Effector memory CD4-positive, alpha-beta T cell (primary cell): ENCODE measurements at places on chromosomes 11 and 22.

DNA sequence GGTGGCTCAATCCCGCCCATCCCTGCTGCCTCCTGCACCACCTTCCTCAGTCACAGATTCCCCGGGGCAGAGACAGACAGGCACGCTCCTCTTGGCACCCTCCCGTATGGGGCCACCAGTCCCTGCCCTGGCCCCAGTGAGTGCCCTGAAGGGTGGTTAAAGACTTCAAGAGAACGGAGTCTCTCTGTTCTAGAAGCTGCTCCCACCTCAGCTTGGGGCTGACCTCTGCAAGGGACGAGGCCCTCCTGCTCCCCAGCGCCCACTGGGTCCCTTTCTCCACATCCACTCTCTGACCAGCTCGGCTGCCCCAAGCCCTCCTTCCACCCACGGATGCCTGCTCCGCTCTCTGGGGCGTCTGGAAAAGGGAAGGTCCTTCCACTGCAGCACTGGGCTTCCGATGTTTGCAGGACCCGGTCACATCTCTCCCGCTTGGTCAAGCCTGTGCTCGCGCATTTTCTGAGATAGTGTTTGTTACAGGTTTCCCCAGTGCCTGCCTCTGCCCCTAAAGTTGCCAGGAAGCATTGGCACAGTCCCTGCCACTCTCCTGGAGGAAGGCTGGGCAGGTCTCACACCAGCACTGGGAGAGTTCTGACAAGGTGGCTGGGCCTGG is 1487.9 kb downstream of the TBC1D22A start:
- no peak for DNase-seq

DNA sequence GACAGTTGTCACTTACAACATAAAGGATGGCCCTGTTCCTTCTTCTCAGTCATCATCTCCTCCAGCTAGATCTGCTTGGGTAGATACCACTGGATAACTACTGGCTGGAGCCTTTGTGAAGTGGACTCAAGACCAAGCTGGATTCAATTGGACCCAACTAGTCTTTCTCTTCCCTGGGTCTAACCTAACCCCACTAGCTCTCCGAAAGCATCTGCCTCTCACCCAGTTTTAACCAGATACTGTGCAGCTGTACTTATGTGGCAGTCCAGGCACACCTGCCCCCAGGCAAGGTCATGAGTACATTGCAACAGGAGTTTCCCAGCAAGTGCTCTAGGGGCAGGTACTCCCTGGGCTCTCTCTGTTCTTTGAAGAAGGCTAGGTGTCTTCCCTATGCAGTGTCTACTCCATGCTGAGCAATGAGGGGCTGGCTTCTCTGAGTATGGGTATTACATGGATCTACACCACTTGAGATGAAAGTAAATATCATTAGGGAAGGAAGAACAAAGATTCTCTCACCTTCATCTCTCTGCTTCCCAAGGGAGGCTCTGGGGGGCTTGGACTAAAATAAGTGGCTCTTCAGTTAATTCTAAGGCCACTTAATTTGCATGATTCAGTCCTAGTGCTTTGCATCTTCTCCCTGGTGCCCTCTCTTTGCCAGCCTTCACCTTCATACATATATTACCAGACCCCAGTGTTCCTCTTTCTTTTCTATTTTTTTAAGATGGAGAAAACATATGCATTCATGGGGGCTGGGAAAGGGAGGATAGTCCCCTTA is 236.1 kb downstream of the NXPE2 start:
- DNase-seq, result no peak

DNA sequence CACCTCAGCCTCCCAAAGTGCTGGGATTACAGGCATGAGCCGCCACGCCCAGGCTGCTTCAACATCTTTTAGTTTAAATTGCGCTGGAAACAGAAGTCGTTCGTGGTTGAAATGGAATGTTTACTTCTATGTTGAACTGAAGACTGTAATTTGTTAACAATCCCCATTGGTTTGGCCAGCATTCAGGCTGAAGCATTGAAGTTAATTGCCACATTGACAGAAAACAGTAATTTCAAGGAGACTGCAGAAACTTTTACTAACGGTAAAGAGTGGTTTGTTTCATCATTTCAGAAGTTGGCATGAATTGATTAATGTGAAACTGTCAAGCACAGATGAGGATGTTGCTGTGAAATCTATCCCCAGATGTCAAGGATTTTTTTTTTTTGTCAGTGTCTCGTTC is 14.2 kb downstream of the AP5B1 start:
- DNase-seq, result no peak

GRCh38 chr22:29083933-29084591 is 11.2 kb downstream of the KREMEN1 start:
- DNase-seq, result no peak

GRCh38 chr11:2724653-2725367 is 25.0 kb upstream of the KCNQ1OT1 start:
- DNase-seq, result no peak

DNA sequence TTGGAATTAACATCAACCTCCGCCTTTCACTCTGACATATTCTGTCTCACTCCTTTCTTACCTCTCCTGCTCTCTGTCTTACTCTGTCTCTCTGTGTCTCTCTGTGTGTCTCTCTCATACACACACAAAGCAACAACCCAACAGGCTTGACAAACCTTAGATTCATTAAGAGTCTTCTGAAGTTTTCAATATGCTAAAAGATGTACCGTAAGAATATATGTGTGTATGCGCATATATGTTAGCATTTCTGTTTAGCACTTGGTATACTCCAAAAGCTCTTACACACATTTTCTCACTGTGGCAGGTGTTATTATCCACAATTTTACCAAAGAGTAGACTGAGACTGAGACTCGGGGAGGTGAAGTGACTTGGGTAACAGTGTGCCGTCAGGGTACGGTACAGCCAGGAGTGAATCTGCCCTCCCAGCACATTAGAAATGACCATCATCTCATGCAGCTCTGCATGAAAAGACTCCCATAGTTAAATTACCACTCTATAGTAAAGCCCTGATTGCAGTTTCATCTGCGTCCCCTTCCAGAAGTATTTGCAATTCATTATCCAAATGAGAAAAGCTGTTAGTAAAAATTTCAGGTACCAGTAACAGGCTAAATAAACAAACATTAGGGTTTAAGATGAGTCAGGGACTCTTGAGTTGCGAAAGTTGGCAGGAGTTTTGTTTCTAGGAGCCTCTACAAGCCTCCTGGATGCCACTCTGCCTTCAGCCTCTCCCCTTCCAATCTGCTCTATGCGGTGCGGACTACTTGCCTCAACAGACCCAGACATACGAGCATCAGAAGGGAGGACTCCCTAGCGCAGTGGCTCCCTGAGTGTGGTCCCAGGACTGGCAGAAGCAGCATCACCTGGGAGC is 195.2 kb upstream of the TMEM45B start:
- DNase-seq, result no peak

DNA sequence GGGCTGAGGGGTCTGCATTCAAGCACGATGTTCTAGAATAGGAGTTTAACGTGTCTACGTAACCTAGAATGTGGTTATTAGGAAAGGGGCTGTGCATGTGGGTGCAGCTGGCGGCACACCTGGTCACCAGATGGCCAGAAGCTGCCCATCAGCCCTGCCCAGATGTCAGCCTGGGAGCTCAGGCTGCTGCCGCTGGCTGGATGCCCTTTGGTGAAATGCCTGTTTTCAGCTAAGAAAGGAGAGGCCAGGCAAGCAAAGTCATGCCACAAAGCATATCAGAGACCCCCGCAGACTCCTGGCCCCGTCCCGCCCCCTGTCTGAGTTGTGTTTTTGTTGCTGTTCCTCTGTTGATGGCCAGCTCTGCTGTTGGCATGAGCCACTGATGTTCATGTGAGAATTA is 11.3 kb upstream of the ADORA2A start:
- DNase-seq, result no peak

DNA sequence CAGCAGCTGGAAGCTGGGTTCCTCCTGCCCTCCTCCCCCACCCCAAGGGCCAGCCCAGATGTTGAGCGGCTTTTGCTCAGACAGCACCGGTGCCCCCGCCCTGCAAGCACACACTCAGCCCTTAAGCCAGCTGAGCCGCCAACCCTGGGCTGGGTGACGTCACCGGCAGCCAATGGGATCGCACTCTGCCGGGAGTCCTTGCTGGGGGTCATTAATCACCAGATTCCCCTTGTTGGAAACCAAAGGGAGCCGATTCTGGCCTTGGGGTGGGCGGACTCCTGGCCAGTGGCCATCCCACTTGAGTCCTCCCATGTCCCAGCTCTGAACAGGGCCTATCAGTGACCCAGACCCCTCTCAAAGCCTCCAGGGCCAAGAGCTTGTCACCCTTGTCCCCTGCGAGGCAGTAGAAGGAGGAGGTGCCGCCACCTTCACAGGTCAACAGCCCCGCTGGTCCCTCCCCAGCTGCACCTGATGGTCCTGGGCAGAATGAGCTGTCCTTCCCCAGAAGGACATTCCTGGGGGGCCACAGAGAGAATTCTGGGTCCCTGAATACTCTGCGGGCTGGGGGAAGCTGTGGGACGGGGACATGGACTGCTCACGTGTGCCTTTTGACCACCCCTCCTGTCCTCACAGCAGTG is 7.4 kb downstream of the DUSP8 start:
- DNase-seq, result no peak

DNA sequence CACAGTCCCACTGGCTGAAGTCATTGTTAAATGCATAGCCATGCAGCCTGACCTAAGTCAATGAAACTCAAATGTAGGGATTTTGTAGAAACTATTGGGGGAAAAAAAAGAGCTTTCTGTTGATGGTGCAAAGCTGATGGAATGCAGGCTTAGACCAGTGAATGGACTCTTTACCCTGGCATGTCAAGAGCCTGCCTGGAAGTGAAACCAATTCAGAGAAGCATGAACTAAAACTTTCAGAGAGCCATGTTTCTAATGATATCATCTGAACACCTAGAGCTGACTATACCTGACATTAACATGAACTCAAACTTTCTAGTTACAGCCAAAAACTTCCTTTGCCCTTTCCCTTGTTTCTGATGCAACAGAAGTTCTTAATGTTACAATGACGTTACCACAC is 89.0 kb downstream of the APIP start:
- no peak for DNase-seq

- DNase-seq, result no peak
Observed at GRCh38 chr11:73747762-73748161, 13.1 kb downstream of the RAB6A start.
